Hematopoietic multipotent progenitor cell (in vitro differentiated cells): ENCODE measurements at places on chromosomes 3 and 15. TPM values are rescaled to one million over a fixed set of nuclear protein-coding genes. Genes with fewer than 3 reads are reported as not detected.

Gene PATL2
- total RNA-seq, result 5.7 TPM

Gene TMEM207
- not detected for total RNA-seq

Gene TRH
- total RNA-seq, result 6.5 TPM

Gene MAP2K5
- total RNA-seq, result 8.6 TPM

Gene TEX9
- 3.8 TPM for total RNA-seq

Gene WDR93
- 0.27 TPM for total RNA-seq

Gene IL17RC
- 31.2 TPM for total RNA-seq

Gene DZIP1L
- total RNA-seq, result 7.3 TPM

Gene SLC51A
- not detected for total RNA-seq

Gene MEGF11
- total RNA-seq, result 0.27 TPM

Gene LTK
- total RNA-seq, result 1.6 TPM

Gene KCNAB1
- not detected for total RNA-seq

Gene SHISA5
- 232 TPM for total RNA-seq

Gene PLS1
- total RNA-seq, result 2.4 TPM

Gene CHST13
- 36.4 TPM for total RNA-seq

Gene POPDC2
- 0.54 TPM for total RNA-seq

Gene COL8A1
- total RNA-seq, result not detected

Gene ACAD11
- total RNA-seq, result 17.8 TPM

Gene CAMK2N2
- total RNA-seq, result not detected

Gene CLDN11
- total RNA-seq, result not detected
